ENCODE measurements at places on chromosomes 2 and 18.
A peak's percentile ranks its signal among the peaks of the same experiment; 100 is the strongest.

- no peak for DNase-seq
These were observed 30.2 kb downstream of the MAP3K2 start for GRCh38 chr2:127357591-127357990.

DNA sequence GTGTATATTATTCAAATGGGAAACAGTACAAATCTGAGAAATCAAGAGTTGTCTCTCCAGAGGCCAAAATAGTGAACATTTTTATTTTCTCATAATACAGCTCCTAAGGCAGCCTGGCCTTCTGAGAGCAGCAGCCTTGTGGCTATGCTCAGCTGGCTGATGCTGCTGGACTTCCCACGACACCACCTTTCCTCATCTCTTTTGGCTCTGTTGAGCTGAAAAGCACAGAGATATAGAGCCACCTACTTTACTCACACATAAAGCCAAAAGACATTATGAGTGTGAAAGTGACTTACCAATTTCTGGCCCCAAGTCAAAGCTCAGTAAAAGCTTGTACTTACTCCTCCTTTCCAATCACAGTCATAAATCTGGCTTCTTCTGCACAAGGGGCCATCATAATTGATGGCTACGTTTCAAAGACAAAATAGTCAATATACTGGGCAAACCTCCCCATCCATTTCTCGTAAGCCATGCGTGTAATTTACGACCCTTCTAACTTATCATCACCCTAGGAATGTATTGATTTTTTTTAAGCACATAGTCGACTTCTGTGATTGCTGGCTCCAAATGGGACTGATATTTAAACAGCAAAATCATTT lies 18.6 kb upstream of the REG3A start:
- DNase-seq, result no peak

DNA sequence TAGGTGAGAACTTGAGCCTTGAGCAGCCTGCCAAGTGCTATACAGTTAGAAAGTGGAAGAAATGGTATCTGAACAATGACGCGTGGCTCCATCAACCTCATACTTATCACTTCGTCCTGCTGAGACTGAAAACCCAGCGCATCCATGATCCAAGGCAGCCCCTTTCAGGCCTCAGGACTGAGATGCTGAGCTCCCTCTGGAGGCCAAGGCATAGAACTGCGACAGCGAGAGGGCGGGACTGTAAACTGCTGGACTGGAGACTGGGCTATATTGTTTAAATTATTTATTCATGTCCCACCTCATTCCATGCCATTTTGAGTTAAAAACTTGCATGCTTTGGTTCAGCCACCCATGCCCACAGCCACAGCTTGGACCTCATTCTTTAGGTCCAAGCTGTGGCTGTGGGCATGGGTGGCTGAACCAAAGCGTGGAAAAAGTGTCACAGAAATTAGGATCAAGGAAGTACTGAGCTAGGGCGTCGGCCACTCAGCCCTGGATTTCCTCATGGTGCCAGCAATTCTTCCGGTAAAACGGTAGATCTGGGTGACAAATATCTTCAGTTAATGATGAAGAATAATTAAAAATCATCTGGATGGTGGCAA lies 195.5 kb downstream of the L3MBTL4 start:
- DNase-seq, result peak; percentile 25

- DNase-seq, result no peak
These were observed 67.4 kb upstream of the HPCAL1 start for GRCh38 chr2:10235099-10235908.

DNA sequence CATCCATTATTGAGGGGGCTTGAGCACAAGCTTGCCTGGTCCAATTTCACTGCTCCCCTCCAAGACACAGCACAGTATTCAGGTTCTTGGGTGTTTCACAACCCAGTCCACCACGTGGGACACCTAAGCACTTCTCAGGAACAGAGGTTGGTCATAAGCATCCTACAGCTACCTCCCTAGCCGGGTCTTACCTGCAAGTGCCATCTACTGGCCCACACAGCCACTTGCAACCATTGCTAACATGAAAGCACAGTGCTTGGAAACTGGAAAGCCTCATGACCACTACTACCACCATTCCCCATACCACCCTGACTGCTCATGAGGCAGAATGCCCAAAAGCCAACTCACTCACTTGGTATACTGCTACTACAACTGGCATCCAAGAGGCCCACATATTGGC lies 105.7 kb upstream of the RPRM start:
- DNase-seq, result no peak

GRCh38 chr2:66024391-66024790 lies 410.5 kb upstream of the MEIS1 start:
- no peak for DNase-seq

GRCh38 chr2:127220102-127220767 lies at the start of gene CYP27C1:
TSS of gene CYP27C1 (minus strand) at chr2:127220299. CDS start at chr2:127220270, 29 bp downstream.
- DNase-seq, result no peak

DNA sequence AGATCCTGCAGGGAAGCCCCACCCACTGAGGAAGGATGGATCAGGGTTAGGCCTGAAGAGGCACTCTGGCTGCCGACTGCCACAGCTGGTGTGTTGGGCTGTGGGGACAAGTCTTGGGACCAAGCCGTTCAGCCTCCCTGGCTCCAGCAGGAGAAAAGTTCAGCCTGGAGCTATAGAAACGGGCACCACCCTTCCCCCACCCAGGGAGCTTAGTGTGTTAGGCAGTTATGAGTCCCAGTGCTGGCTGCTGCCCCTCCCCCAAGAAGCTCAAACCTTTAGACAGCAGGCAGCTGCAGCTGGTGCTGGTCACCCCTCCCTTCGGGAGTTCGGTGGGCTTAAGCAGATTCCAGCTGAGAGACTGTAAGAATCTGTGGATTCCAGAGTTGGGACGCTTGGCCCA lies 447.1 kb upstream of the HS6ST1 start:
- no peak for DNase-seq

DNA sequence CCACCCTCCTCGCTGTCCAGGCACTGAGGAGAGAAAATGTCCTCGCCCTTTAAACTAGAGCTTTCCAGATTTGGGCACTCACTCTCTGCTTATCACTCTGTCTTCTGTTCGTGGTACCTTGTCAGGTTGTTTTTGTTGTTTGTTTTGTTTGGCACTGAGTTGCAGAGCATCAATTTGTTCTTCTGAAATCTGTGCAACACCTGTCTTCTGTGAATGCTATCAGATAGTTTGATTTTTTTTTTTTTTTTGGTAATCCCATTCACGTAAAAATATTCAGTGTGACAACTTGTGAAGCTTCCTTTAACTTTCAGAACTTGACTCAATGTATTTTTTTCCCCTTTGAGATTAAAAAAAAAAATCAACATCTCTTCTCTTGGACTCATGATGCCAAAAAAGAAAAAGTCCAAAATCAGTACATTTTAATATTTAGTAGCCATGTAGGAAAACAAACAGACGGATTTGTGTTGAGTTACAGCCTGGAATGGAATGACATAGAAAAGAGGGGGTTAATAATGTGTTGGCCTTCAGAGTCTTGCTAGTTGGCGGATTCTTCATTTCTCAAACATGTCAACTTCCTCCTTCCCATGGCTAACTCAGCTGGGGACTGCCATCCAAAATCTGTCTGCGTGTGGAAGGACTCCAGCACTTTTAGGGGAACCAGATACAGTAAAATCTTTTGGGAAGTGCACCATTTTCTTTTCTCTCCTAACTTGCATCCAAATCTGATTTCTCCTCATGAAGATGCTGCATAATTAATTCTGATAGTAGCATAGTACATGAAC lies 1.6 kb downstream of the TMEM178A start:
- DNase-seq, result no peak

- no peak for DNase-seq
These were observed 52.6 kb downstream of the SH2D6 start for GRCh38 chr2:85470850-85471800.

- no peak for DNase-seq
These were observed 660.6 kb downstream of the NYAP2 start for GRCh38 chr2:226059961-226060627.

DNA sequence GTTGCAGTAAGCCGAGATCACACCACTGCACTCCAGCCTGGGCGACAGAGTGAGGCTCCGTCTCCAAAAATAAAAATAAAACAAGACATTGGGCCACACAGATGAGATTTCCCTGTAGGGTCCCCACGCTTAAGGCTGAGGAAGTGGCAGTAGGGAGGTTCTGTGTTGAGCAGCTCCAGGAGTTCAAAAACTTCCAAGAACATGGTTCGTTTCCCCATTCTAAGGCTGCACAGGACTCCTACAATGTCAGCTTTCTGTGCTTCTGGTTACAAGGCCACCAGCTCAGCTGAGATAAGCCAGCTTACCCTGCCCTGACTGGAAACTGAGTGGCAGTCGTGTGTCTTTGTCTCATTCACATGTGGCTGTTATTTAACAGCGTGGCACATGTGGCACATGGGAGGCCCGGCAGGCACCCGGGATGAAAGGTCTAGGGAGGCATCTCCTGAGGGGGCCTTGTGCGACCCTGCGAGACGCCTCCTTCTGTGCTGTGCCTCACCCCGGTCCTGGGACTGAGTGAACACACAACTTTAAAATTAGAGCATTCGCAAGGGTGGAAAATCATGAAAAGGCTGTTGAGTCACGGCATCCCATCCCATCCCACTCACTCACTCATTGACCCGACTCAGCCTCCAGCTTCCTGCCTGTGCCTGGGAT lies 7.7 kb downstream of the ITGB1BP1 start:
- no peak for DNase-seq

DNA sequence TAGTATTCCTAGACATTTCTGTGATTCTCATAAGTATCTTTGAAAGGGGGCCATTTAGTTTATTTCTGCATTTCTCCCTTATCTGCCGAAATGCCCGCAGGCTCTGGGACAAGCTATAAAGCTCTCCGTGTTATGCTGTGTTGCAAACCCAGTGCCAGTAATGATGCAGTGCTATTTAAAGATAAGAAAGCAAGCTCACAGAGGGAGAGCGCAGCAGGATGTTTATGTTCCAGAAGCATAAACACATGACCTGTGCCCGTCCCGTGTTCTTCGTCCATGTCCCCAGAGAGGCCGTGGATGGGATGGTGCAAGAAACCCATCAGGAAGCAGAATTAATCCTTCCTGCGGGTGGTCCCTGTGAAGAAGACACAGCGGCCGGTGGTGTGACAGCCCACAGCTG lies 99.4 kb downstream of the NEDD4L start:
- DNase-seq, result no peak

DNA sequence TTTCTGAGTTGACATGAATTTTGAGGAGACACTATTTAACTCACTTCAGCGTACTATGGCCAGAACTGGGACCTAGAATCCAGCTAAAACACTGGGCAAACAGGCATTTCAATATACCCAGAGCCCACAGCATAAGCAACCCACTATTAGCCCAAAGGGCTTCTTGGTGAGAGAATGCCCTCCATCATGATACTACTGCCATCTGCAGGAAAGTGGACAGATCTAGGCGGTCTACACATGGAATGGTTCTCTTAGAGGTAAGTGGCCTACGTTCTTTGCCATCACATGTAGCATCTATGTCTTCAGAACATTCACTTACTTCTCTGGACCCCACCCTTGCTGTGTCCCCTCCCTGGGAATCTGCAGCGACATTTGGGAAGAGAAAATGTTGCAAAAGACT lies 181.3 kb upstream of the LINC00305 start:
- DNase-seq, result no peak

DNA sequence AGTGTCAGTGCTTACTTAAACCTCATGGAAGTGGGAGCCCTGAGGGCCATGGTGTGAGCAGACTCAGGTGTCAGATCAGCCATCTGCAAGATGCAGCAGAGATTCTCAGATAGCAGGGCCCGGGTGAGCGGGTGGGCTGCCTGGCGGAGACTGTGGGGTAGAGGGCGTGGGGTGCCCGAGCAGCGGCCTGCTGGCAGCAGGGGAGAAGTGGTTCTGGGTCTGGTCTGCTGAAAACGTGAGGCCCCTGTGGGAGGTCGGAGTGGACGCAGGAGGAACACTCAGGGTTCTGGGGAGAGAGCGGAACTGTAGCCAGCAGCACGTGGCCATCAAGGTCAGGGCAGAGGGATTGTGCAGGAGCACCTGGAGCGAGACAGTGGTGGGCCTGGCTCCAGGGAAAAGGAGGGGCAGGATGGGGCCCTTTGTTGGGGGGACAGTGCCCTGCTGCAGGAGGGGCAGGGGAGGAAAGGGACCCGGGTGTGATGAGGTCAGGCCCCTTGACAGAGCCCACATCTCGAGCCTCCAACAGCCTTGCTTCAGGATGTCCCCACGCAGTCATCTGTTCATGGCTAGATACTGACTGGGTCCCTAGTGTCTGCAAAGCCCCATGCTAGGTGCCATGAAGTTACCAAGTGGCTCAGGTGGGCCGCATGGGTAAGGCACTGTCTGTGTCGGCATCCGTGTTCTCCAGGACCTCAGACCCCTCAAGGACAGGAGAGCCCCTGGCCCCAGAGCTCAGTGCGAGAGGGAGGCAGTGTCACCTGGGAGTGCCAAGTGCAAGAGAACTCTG lies 2.7 kb upstream of the ESPNL start:
- DNase-seq, result no peak

DNA sequence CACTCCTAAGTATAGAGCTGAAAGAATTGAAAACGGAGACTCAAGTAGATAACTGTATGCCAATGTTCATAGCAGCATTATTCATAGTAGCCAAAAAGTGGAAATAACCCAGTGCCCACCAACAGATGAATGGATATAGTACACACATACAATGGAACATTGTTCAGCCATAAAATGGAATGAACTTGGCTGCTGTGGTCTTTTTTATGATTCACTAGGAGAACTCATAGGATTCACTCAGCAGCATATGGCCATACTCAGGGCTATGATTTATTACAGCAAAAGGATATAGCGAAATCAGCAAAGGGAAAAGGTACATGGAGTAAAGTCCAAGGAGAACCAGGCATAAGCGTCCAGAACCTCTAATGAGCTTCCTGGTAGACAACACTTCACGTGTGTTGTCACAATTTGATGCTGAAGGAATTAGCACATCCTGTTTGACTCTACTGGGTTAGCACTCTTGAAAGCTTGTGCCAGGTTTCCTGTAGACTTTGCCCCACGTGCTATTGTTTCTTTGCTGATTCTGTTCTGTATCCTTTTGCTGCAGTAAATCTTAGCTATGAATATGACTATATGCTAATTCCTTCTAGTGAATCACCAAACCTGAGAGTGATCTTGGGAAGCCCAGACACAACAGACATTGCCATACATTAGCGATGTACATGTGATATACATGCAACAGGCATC lies 15.7 kb downstream of the SPC25 start:
- DNase-seq, result no peak

DNA sequence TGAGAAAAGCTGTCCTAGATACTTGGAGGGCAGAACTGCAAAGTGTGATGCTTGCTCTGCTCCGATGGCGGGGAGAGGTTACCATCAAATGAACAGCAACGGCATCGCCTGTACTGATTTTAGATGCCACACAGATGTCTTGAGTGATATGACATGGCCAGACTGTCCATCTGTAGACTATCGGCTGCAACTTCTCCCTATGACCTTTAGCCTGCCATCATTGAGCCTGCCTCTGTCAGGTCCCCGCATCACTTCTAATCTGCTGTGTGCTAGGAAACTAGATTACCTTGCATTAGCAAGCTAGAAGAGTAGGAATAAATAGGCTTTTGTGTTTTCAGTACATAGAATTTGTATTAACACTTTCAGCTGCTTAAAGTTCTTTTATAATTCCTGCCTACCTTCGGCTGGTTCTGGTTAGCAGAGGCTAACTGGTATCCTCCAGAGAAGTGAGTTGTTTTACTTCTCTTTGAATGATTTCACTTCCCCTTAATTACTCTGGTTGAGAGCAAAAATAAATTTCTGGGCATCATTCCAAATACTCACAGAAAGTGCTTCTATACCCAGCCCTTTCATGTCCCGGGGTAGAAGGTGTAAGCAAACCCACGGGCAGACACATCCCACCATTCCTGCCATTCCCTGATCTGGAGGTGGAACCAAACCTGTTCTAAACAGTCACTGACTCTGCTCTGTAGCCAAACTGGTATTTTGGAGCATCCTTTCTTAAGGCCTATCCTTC lies 24.0 kb downstream of the GAREM2 start:
- DNase-seq, result no peak
